ENCODE measurements at places on chromosomes 3 and 15. TPM values are rescaled to one million over a fixed set of nuclear protein-coding genes. Genes with fewer than 3 reads are reported as not detected.

MLH1 gene
- 81.8 TPM for total RNA-seq

ARNT2 gene
- total RNA-seq = 0.07 TPM

LRCH3 gene
- total RNA-seq = 67.2 TPM

TRANK1 gene
- total RNA-seq = 25.8 TPM

CELSR3 gene
- total RNA-seq = 17.4 TPM

DAPK2 gene
- 2.3 TPM for total RNA-seq

DNA sequence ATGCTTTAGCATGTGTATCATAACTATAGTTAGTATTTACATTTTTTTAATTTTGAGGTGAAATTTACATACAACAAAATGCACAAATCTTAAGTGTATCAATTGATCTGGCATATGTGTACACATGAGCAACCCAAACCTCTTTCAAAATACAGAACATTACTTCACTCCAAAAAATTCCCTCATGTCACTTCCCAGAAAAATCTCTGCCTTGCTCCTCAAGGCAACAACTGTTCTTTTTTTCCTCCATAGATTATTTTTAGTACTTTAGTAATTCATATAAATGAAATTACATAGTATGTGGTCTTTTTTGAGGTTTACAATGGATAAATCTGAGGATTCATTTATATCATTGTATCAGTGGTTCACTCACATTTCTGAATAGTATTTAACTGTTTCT lies 84.9 kb downstream of the TRIM42 start:
- DNase-seq = no peak

DNA sequence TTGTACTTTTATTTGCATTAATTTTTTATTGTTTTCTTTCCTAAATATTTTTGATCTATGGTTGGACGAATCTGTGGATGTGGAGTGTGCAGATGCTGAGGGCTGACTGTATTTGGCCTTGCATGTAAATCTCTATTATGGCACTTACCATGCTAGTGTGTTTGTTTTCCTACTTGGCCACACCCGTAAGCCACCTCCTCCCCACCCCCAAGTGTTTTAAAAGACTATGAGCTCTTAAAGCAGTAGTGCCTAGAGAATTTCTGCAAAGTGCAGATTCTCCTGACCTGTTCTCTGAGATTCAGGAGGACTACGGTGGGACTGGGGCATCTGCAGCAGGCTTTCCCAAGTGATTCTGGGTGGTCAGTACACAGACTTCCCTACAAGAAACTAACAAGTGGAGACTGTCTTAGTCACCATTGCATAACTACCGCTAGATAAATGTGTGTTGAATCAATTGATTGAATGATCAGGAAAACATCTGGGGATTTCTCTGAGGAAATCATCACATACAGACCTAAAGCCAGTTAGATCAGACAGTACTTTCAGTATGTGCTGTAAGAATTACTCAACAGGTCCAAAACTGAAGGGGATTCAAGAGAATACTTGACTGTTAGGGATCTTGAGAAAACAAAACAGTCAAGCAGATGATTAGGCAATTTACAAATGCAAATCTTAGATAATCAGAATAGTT lies 6.2 kb upstream of the TIPARP start:
- DNase-seq = no peak

DNA sequence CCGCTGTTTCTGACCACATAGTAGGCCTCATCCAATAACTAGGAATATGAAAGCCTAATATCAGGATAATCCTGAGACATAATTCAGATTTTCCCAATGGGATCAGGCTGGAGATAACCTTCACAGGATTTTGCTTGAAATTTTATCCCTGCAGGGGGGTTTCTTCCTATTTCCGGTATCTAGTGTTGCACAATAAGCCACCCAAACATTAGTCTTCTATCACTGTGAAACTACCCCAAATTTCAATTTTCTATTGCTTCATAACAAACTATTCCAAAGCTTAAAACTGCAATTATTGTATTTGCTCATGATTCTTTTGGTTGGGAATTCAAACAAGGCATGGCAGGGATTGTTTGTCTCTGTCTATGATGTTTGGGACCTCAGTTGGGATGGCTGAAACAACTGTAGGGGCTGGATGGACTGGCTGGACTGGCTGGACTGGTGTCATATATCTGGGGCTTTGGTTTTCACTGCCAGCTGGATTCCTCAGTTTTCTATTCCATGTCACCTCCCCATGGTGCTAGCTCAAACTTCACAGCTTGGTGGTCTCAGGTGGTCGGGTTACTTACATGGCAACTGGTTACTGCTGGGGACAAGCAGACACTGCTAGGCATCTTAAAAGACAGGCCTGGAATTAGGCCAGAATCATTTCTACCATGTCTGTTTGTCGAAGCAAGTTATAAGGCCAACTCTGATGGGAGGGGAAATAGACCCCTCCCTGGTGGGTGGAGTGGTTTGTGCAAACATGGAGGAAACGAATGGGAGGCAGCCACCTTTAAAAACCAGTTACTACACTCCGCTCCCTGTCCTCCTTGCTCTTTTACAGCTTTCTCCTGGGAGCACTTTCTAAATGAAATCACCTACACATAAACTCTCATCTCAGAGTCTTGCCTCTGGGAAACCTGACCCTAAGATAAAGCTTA lies 88.2 kb upstream of the STT3B start:
- no peak for DNase-seq

GRCh38 chr15:69929905-69930630 lies 167.6 kb downstream of the TLE3 start:
- no peak for DNase-seq

- DNase-seq = no peak
Measured at GRCh38 chr3:43217633-43218032, 68.7 kb upstream of the SNRK start.

GRCh38 chr15:22891426-22892210 lies 53.2 kb downstream of the NIPA2 start:
- DNase-seq = no peak

DNA sequence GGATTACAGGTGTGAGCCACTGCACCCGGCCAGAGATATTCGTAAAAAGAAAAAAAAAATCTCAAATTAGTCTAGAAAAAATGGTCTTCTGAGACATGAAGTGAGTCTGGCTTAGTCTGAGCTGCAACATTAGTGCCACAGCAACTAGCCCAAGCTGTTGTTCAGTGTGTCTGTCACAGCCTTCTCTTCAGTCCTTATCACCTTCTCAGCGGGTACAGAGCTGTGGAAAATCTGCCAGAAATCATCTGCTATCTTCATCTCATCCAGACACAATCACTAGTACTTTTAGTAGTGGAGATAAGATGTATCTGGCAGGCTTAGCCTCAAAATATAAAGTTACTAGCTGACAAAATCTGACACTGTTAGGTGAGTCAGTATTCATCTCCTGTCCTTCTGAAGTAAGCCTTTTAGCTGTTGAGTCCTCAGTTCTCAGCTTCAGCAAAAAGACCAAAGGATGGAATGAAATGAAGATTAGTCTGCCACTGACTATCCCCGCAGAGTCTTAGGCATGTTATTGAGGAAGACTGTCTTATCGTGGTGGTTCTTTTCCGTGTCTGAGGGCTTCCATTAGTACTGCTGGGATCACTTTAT lies 120.5 kb upstream of the CGNL1 start:
- DNase-seq = no peak

DNA sequence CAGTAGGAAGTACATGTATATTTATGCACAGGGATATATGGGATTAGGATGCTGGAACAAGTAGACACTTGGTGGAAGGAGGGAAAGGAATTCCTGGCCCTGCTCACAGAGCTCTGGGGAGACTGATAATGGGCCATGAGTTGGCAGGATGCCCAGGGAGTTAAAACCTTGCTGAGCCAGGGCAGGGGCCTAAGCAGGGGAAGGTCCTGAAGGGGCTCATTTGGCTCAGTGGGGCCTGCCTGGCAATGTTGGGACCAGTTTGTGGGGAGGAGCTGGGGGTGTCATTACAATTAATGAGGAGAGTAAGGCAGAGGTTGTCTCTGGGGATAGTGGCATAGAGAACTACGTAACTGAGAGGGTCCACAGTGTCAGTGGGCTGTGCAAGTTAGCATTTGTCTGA lies 124.2 kb upstream of the ADPGK start:
- DNase-seq = no peak

- no peak for DNase-seq
Measured at GRCh38 chr3:49162751-49163419, 3.2 kb downstream of the CCDC71 start.

DNA sequence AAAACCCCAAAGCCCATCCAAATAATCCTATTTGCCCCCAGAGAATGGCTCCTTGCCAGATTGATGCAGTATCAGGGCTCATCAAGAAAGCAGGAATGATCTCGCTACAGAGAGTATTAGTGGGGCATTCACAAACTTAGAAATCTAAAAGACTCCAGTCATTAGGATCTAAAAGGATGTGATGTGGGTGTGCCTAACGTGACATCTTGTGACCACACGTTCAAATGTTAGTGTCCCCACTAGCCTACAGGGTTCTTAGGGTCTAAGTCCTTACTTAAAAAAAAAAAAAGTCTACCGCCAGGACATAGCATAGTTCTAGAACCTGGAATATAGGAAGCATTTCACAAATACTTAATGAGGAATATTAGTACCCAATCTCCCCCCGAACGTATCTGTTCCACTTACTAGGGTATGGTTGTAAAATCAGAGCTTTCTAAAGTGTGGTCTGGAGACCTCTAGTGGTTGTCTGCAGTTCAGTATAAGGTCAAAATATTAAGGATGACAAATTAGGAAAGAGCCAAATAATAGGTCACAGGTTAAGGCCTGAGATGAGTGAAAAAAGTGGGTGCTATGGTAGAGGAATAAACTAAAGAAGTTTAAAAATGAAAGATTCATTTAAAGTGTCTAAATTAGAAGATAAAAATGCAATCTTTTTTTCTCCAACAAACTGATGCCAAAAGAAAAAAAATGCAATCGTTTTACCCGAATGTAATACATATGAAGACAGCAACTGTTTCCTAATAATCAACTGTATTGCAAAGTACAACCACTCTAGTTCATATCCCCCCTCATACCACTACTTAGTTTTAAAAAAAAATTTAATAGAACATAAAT lies 4.2 kb upstream of the CHRM5 start:
- no peak for DNase-seq

- DNase-seq = peak; percentile 69
Measured at GRCh38 chr15:31216215-31216911, 110.3 kb upstream of the KLF13 start.

GRCh38 chr15:81783076-81783475 lies 262.7 kb downstream of the MEX3B start:
- no peak for DNase-seq

DNA sequence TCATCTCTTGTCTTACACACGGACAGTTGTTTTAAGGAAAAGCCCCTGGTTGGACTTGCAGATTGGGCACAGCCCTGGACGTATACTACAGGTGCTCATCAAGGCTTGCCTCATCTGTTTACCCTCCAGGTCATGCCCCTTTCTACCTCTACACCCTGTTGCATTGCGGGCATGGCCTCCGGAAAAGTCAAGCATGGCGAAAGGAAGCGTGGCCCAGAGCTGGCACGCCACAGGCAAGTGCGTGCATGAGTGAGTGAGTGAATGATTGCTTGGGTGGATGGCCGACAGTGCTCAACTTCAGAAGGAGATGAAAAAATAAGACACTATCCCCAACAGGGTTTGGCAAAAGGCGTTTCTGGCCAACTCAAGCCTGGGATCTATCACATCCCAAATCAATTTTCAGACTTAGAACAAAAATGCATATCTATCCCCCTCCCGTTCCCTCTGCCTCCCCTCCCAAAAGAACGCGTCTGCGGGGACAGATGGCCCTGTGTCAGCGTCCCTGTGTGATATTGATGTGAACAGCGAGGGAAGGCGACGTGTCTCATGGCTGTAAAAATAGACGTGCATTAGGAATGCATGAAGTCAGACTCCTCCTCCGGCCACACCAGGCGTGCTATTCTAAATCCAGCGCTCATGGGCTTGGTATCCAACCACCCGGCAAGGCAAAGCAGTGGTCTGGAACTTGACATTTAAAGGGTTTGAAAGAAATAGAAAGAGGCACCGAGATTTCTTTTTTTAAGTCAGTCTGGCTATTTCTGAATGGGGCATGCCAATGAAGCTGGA lies 96.0 kb downstream of the RPLP1 start:
- no peak for DNase-seq

- no peak for DNase-seq
Measured at GRCh38 chr3:152496286-152496685, 227.6 kb downstream of the MBNL1 start.

DNA sequence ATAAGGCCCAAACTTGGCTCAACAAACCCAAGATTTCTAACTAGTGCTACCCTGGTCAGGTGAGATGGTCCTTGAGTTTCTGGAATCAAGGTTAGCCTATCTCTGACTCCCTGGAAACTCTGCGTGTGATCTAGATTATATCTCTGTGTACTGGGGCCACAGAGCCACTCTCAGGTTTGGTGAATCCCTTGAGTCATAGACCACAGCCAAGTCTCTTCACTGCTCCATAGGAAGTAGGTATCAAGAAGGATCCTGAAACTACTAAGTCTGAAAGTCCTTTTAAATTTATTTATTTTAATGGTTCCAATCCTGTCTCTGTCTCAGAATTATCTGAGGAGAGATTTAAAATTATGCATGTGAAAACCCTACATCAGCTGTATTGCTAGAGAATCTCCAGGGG lies 99.1 kb downstream of the TUSC7 start:
- no peak for DNase-seq

DNA sequence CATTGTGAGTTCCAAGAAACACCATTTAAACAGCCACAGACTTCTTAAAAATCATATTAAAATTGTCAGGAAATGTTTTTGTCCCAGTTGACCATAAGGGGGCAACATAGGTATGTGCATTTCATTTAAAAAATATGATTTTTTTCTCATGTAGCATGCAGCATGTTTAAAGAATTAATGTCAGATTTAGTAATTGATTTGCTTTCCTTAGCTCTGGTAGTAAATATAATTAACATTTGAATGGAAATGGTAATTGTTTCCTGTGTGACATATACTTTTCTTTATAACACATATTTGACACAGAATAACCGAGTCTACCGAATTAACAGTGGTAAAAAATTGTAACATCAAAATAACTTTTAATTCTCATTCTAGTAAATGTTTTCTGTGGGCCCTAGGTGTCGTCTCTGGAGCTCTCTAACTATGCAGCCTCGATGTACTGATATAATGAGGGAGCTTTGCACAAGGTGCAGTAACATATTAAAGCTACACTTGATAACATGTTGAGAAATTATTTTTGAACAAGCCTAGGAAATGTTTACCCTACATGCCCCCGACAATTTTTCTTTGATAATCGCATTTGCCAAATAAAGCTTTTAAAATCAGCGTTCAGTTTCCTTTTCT lies 34.9 kb downstream of the NXPE3 start:
- DNase-seq = no peak

- DNase-seq = no peak
Measured at GRCh38 chr3:25686766-25687165, 22.1 kb upstream of the TOP2B start.

GRCh38 chr3:188150982-188151381 lies 3.0 kb upstream of the LPP start:
- no peak for DNase-seq

GRCh38 chr3:101542957-101543356 lies 18.7 kb upstream of the TRMT10C start:
- DNase-seq = no peak
